ENCODE measurements at places on chromosomes 6 and 20. TPM values are rescaled to one million over a fixed set of nuclear protein-coding genes. Genes with fewer than 3 reads are reported as not detected.

ADGRF5 gene
- 2.0 TPM for total RNA-seq

IL20RA gene
- total RNA-seq = not detected

KIAA1755 gene
- 0.07 TPM for total RNA-seq

RSPH4A gene
- total RNA-seq = 0.13 TPM

PMEPA1 gene
- total RNA-seq = 3.7 TPM

ITCH gene
- 74.8 TPM for total RNA-seq

WFDC5 gene
- total RNA-seq = not detected

MACROD2 gene
- 0.95 TPM for total RNA-seq

HLA-DQA2 gene
- not detected for total RNA-seq

TRMT11 gene
- total RNA-seq = 12.6 TPM

TMC2 gene
- total RNA-seq = not detected

ZC2HC1B gene
- not detected for total RNA-seq

ENPP3 gene
- under 0.01 TPM for total RNA-seq

PTCHD4 gene
- total RNA-seq = 3.3 TPM

All from pulmonary artery endothelial cell (primary cell).